ENCODE measurements at places on chromosomes 6 and 20. TPM values are rescaled to one million over a fixed set of nuclear protein-coding genes. Genes with fewer than 3 reads are reported as not detected.

FAM209B gene
- not detected for total RNA-seq

CDK19 gene
- total RNA-seq: 5.9 TPM

SOBP gene
- 2.2 TPM for total RNA-seq

SLC17A1 gene
- not detected for total RNA-seq

PBOV1 gene
- not detected for total RNA-seq

AIF1 gene
- total RNA-seq: not detected

WFDC2 gene
- total RNA-seq: not detected

EYA2 gene
- total RNA-seq: not detected

RIMS4 gene
- total RNA-seq: not detected

ATF6B gene
- total RNA-seq: 11.1 TPM

STX11 gene
- 5.7 TPM for total RNA-seq

ROMO1 gene
- total RNA-seq: 340 TPM

IYD gene
- not detected for total RNA-seq
